ENCODE measurements at places on chromosomes 3 and 15.

DNA sequence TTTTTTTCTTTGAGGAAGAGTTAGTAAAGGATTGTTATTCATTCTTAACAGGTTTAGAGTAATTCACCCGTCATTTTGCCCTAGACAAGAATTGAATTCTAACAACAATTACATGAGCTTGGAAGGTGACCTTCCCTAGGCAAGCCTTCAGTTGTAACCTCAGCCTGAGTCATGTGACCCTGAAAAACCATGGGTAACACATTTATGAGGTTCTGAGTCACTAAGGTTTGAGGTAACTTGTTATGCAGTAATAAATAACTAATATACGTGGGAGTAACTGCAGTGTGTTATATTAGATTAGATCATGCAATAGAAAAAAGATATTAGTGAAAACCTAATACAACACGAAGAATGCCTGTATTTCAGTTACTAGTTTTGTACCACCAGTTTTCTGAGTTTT lies 237.6 kb upstream of the NDN start:
- no peak for DNase-seq

GRCh38 chr3:45986303-45986982 lies 9.2 kb downstream of the FYCO1 start:
- DNase-seq: peak; percentile 71

DNA sequence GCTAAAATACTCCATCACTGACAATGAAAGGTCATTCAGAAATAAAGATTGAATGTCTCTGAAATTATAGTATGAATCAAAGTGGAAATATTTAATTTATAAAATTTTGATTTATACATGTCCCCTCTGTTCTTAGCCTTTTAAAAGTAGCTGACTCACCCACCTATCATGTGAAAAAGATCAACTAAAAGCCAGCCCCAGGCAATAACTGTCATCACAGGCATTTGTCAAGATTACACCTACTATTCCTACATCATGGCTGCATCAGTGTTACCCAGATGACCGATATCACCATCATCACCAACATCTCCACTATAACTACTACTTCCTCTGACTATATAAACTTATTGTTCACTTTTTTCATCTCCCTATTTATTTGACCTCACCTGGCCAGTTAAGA lies 14.3 kb upstream of the PIK3R4 start:
- DNase-seq: no peak

- DNase-seq: no peak
Measured at GRCh38 chr15:65209701-65210643, 1.3 kb downstream of the CILP start.

- peak; percentile 76 for DNase-seq
Measured at GRCh38 chr15:51260202-51260601, 78.2 kb downstream of the CYP19A1 start.

All from fibroblast of skin of scalp (primary cell).